ENCODE measurements at places on chromosomes 1 and 21.
A peak's percentile ranks its signal among the peaks of the same experiment; 100 is the strongest.

DNA sequence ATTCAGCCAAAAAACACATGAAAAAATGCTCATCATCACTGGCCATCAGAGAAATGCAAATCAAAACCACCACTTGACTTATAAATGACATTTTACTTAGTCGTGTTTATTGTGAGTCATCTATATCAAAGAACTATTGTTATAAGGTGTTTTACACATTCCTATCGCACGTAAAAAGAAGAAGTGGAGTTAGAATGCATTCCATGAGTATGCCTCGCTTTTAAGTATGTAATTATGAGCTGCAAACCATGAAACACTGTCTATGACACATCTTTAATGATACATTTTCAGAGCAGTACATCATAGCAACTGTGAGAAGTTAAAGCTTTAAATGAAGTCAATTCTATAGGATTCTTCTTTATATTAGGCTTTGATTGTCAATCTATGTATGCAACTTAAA, 614.3 kb upstream of the ADAMTS5 start:
- no peak for DNase-seq

DNA sequence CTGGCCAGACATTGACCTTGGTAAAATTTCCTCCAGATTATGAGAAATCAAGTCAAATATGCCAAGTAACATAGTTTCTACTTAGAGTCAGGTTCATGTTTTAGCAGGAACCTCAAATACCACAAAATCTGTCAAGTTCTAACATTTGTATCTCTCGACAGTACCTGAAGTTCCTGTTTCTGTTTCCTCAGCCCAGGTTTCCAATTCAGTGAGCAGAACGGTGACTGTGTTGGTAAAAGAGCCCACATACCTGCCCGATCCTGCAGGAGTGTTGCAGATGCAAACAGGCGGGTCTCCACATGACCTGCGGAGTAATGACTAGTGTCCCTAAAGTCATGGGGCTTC, 57.9 kb upstream of the LGALS8 start:
- no peak for DNase-seq

DNA sequence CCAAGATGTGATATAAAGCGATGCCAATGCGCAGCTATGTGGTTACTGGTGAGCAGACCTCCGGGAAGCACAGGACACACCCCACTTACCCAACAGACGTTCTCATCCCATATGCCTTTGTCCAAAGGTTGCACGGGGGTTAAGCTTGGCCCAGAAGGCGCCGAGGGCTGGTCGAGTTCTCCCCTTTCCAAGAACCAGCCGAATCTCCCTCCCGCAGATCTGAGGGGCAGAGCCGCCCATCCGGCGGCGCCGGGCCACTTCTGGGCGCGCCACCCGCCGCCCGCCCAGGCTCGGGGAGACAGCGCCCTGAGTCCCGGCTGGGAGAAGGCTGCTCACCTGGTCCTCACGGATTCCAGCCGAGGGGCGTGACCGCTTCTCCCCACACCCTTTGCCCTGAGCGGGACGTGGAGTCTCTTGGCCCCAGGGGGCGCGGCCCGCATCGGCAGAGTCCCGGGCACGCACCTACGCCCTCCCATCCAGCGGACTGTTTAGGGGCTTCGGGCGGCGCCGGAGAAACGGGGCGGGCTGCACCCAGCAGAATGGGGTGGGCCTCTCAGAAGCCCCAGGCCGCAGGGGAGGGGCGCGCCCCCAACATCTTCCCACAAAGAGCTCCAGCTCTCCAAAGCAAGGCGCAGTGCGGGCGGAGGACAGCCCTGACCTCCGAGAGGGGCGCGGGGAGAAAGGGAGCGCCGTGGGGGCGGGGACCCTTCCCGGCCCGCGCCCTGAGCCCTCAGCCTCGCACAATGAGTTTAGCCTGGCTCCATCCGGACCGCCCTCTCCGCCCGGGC, 615 bp downstream of the GPR161 start:
- DNase-seq, result no peak

- no peak for DNase-seq
Measured at GRCh38 chr1:56821462-56821797, 2.2 kb upstream of the FYB2 start.

GRCh38 chr1:93909146-93910050, at the start of gene GCLM:
TSS of gene GCLM (minus strand) at chr1:93909430. CDS start at chr1:93909163, 267 bp downstream.
- DNase-seq, result peak; percentile 93

DNA sequence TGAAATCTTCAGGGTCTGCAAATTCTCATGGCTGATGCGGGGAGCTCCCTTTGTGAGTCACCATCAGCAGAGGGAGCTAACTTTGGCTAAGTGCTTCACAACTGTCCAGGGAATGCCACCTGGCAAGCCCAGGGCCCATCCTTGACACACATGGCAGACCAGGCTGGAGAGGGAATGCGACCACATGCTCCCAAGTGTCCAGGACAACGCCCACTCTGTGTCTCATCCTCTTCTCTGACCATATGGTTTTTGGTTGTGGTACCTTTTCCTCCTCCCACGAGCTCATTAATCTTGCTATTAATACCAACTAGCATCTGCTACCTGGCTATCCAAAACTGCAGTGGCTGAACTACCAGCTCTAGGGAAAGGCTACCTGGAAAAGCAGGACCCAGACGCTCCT, 37.1 kb upstream of the CLSTN1 start:
- DNase-seq, result no peak

DNA sequence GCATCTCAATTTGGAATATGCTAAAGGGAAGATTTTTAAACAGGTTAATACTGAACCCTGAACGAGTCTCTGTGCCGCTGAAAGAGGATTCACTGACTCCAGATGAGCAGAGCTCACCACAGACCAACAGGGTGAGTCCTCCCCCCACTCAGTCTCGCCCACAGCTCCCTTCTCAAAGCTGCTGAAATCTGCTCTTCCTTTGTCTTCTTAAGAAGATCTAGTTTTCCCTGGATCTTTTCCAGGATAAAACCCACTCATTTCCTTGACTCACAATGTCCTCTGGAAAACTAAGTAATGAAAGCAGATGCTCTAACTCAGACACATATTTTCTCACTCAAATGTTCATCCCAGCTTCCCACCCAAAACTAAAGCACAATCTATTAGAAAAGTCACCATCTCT, 447.0 kb upstream of the PKN2 start:
- DNase-seq, result no peak

GRCh38 chr1:2311184-2312032, 79.9 kb downstream of the MORN1 start:
- DNase-seq, result no peak

DNA sequence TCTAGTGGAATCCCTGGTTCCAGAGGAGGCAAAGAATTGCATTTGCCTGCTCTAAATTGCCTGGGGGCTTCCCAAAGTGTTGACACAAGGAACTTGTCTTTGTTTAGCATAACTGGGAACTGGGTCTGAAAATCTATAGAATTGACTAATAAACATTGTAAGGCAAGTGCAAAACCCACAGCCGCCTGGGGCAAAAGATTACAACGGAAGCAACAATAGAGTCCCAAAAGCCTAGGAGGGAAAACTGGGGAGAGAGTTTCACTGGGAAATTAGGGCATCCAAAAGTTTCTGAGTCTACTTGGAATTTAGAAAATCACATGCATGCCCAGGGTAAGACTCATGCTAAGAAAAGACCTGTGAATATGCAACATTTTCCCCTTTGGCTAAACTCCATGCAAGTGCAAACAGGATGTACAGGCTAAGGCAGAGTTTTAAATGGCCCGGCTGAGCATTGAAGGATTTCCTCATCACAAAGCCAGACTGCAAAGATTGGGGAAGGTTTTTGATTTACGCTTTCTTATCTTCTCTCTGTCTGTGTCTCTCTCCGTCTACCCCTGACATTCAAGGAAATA, 725.3 kb upstream of the NCAM2 start:
- DNase-seq, result no peak

DNA sequence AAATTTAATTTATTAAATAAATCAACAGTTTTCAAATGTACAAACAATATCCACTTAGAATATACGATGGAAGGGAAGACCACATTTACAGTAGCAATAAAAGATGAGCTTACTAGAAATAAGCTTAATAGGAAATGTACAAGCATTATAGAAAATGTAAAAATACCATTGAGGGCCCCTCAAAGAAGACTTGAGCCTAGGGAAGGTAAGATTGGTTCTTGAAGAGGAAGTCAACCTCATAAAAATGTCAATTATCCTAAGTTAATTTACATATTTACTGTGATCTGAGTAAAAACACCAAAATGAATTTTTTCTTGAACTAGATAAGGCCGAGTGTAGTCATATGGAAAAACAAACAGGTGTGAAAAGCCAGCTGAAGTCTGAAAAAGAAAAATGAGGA, 39.7 kb upstream of the TRIM67 start:
- DNase-seq, result no peak

- no peak for DNase-seq
Measured at GRCh38 chr1:201020040-201020591, 3.4 kb downstream of the KIF21B start.

DNA sequence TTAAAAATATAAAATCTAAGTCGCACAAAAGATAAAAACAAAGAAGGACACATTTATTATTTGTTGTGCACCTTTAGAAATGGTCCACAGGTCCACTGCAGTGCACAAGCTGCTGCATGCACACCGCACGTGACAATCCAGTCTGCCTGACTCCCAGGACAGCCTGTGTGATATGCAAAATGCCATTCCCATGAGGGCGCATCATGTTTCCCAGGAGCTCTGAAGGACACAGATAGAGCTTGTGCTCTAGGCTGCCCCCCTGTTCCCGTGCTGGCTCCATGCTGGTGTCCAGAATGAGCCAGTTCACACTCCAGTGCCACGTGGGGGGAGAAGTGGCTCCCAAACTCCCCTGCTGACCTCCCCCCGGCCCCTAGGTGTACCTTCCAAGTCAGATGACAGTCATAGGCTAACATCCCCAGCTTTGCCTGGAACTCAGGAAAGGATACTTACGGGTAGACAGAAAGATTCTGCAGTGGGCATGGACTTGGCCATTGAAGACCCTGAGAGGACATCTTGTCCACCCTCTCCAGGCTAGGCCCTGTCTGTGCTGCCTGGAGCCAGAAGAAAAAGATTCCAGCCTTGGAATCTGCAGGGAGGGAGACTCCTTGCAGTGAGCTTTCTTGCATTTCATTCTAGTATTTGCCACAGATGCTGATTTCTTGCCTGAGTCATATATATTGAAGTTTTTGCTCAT, 26.3 kb downstream of the RAB7B start:
- DNase-seq, result no peak

DNA sequence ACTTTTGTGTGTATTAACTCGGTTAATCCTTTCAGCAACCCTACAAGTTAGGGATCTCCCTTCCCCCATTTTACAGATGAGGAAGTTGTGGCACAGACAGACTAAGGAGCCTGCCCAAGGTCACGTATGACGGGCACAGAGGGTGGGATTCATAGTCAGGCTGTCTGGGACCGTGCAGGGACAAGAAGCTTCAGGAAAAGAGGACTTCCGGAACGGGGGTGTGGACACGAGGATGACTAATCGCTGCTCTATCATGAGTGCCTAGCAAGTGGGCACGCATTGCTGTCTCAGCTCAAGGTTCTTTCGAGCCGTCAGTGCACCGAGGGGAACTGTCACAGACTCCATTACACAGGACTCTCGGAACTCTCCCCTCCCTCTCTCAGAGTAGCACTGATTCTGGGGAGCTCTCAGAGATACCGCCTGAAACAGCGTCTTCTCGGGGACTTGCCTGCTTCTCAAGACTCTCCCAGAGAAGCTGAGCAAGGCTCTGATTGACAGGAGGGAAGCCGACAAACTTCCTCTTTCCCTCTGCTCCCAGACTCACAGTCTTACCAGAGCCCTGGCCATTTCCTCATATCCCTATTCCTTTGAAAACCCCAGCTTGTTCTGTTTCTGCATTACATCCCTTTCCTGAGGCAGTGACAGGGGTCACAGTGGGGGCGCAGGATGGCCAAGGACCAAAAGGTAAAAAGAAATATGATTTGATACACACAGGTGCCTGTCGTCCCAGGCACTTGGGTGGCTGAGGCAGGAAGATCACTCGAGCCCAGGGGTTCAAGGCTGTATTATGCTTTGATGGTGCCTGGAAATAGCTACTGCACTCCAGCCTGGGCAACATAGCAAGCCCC, 14.4 kb downstream of the FHAD1 start:
- DNase-seq, result peak; percentile 47

DNA sequence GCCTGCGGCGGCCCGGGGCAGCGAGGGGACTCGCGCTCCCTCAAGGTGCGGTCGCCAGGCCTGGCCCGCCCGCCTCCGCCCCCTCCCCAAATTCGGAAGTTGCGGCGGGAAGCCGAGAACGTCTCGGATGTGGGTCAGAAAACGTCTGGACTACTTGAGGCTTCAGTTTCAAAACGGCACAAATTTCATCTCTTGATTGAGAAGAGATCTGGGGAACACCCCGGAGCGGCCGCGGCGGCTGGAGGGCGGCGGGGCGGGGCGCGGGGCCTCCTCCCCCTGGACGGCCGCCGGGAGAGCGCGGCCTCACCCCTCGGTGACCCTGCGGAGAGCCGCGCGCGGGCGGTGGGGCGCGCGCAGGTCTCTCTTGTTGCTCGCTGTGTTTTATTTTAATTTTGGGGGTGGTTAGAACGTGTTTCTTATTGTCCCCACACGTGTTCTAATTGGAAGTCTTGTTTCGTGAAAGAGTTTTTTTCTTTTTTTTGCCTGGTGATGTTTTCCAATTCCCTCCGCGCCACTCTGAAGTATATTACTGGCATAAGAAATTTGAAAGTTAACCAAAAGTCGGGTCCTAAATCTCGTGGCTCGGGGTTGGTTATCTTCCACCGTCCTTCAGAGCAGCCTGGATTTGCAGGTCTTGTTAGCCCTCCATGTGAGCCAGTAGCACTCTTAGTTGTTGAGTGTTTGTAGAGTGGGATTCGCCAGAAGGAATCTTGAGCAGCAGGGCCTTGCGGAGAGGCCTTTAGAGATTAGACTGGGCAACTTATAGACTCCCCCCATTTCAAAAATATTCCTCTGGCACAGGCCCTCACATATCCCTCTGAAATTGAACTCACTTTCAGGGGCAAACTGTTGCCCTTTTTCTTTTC, 749 bp downstream of the PCBP3 start:
- peak; percentile 80 for DNase-seq

DNA sequence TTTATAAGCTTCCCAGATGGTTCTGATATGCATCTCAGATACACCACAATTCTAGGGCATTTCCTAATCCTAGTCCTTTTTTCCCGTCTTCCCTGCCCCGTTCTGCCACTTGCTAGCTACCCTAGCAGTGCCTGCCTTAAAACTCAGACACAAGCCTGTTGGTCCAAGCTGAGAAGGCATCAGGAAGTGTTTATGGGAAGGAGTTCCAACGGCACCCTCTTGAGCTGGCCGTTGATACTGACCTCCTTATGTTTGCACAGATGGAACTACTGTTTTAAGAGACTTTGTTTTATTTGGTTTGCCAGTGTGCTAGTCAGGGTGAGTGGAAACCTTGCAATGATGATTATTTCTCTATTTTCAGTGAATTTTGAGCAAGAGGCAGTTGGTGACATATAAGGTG, 67.2 kb downstream of the UCK2 start:
- no peak for DNase-seq

GRCh38 chr1:59653968-59654367, 160.8 kb upstream of the HOOK1 start:
- DNase-seq, result no peak
